ENCODE measurements at places on chromosomes 6 and 20.

- DNase-seq = peak; percentile 79
Measured at GRCh38 chr6:84774157-84774984, 10.0 kb upstream of the TBX18 start.

DNA sequence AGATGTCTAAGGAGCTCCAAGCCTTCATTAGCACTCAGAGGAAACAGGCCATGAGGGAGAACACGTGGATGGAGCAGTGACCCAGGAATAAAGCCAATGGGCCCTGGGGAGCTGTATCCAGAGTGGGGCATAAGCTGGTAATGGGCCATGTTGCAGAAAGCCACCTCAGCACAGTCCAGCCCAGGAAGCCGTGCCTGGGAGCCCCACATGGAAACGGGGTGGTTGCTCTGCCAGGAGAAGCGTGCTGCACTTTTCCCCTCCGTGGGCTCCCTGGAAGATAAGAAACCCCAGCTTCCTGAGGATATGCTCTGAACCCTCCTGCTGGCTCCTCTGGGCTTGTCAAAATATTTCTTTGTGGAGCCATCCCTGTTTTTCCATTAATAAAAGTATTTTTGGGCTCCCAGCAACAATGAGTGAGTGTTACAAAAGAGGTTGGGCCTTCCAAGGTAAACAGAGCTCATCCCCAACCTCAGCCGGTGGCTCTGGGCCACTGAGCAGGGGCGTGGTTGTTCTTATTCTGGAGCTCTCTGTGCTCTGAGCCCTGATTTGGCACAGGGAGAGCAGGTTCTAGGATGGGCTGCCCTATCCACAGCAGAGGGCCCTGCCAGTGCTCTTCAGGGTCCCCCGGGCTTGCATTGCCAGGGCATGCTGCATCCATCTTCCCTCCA is 31.2 kb upstream of the NFATC2 start:
- no peak for DNase-seq

- no peak for DNase-seq
Measured at GRCh38 chr6:71091167-71091566, 134.3 kb upstream of the B3GAT2 start.

DNA sequence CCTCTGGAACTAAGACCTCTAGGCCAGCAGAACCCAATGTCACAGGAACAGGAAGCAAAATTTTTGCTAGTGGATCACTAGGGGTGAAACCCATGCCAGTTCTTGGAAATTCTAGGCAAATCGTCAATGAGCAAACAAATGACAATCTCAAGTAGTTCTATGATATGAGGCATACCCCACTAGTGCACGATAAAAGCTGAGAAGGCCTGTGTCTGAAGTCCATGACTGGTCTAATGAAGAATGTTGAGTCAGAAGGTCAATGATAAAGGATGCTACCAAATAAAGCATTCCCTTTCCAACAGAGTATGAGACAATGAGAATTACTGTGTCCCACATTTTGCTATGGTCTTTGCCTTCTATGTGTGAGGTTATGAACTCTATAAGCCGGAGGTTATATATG is 149.4 kb upstream of the NOX3 start:
- DNase-seq = no peak

DNA sequence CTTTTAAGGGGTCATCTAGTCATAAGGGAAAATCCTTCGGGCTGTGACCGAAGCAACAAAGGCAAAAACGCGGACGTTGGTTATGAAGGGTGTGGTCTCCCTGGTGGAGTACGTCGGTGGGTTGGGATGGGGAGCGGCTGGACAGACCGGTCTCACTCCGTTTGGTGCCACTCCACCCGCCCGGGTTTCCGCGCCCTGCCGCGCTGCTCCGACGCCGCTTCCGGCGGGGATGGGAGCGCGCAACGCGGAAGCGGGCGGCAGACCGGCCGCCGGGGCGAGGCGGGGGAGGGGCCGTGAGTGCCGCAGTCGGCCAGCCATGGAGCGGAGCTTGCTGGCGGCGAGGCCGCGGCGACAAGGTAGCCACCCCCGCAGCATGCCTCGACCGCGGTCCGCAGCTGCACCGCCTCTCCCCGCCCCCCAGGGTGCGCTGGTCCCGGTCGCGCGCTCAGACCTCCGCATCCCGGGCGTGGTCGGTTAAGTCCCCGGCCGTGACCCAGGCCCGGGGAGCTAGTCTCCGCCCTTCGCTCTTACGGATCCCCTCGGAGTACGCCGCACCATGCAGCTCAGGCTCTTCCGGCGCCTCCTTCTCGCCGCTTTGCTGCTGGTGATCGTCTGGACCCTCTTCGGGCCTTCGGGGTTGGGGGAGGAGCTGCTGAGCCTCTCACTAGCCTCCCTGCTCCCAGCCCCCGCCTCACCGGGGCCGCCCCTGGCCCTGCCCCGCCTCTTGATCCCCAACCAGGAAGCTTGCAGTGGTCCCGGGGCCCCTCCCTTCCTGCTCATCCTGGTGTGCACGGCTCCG is at the start of gene B3GALT4:
Gene B3GALT4, plus strand, starts transcription at position 260 of the 799 bp plus-strand sequence. Its CDS starts 297 bp downstream, at position 557.
- peak; percentile 92 for DNase-seq

GRCh38 chr20:8589956-8590355 is 457.9 kb downstream of the PLCB1 start:
- no peak for DNase-seq

DNA sequence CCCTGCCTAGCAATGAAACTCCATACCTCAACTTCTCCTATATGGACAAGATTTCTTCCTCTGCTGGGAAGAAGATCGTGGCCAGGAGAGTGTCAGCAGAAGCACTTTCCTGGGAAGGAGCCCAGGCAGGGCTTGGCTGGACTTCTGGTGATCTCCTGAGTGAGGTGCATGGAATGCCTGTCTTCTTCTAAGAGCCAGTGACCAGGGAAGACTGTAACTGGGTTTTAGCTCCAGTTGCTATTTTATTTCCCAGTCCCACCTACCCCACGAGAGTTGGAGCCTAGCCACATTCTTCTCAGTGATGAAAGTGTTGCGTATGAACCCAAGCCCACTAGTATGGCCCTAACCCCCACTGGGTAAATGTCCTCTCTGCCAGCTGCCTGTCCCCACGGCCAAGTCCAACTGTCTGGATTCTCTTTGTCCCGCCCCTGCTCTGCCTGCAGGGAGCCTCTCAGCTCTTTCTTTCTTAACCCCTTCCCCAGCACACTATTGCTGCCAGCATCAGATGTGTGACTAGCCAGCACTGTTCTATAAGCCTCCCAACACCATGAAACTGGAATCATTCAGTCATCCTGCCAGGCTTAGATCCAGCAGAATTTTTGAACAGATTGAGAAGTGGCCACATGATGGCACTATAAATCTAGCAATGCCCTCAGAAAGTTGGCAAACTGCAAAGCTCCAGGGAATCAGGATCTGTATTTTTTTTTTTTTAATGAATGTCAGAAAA is 69.8 kb upstream of the FAM184A start:
- DNase-seq = peak; percentile 66

Measured in SK-N-SH (cell line).